ENCODE measurements at places on chromosomes 5 and 9.

DNA sequence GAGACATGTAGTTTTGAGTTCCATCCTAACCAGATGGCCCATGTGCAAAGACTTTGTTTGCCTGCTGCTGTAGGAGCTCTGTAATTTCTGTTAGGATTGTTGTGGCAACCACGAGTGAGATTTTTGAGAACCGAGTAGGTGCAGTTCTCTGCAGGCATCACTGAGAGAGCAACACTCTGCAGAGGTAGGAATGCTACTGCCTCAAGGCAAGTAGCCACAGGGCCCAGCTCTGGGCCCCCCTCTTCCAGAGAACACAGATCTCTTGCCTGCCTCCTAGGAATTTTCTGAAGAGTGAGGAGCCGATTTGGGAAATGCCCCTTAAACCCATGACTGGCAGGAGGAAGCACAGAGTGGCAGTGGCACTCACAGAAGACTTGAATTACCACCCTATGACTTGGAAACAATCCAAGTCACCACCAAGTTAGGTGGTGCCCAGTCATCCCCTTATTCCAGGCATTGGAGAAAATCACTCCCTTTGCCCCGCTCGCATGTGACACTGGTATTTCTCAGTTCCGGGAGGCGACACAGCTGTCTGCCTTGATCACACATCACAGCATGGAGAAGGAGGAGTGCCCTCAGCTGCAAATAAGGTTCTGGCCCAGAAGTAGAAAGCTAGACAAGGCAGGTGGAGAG, 52.5 kb upstream of the SLC2A8 start:
- DNase-seq = no peak

DNA sequence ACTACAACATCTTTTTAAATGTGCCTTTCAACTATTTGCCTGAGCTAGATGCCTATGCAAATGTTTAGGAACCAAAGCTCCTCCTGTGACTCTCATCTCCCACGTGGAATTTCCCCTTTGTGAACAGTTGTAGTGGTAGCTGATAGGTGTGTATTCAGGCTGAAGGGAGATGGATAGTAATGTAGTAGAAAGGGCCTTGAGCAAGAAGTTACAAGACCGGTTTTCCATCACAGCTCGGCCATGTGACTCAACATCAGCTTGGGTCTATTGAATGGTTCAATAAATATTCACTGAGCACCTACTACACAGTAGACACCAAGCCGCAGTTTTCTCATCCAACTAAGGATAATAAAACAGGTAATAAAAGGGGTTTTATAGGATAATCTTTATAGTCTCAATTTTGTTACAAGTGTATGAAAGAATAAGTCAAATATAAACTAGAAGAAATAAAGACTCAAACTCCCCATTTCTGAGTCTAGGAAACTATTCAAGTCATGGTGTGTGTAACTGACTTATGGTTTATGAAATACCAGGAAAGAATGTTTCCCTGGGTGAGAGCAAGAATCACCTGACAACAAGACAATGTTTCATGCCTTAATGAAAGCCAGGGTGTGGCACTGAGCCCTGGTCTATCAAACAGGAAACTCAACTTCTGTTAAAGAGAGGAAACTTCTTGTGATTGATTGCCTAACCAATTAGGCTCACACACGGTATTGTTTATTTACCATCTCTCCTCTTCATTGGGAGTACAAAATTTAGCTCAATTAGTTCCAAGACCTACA, 187.1 kb upstream of the SPEF2 start:
- DNase-seq = no peak

DNA sequence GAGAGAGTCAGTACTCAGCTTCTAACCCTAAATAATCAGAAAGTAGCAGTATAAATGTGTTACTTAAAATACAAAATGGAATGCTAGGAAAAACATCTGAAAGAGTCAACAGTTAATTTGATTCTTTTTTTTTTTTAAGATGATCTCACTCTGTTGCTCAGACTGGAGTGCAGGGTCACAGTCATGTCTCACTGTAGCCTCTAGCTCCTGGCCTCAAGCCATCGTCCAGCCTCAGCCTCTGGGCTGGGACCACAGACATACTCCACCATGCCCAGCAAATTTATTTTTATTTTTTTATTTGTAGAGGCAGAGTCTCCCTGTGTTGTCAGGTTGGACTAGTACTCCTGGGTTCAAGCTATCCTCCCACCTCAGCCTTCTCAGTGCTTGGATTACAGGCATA, 424.9 kb downstream of the IRX2 start:
- DNase-seq = no peak

GRCh38 chr5:114477816-114478334, 116.0 kb downstream of the KCNN2 start:
- no peak for DNase-seq

- no peak for DNase-seq
Measured at GRCh38 chr9:116939614-116940013, 252.5 kb downstream of the TRIM32 start.
